Regular cardiac myocyte (primary cell): ENCODE measurements at places on chromosomes 1 and 21. TPM values are rescaled to one million over a fixed set of nuclear protein-coding genes. Genes with fewer than 3 reads are reported as not detected.

The SV2A gene
- 8.7 and 10.2 TPM in 2 replicates for total RNA-seq

The OXCT2 gene
- 0.96 and 1.7 TPM in 2 replicates for total RNA-seq

The HSD11B1 gene
- 0.77 and 6.8 TPM in 2 replicates for total RNA-seq

The CFHR1 gene
- total RNA-seq: 0.19 and 0.56 TPM in 2 replicates

The BARHL2 gene
- total RNA-seq: not detected in 2 replicates

The KLHDC7A gene
- under 0.01 TPM in 2 replicates for total RNA-seq

The GJB4 gene
- total RNA-seq: under 0.01 TPM in 1 of 2 replicates, not detected in the other

The LRRC7 gene
- total RNA-seq: under 0.01 TPM in 2 replicates

The SERPINC1 gene
- not detected in 2 replicates for total RNA-seq

The DNASE2B gene
- total RNA-seq: not detected in 2 replicates

The CADM3 gene
- 0.28 TPM in 1 of 2 replicates, not detected in the other for total RNA-seq

The CRYBG2 gene
- under 0.01 TPM in 1 of 2 replicates, not detected in the other for total RNA-seq

The KCTD3 gene
- 44.8 and 50.6 TPM in 2 replicates for total RNA-seq

The PRKAA2 gene
- total RNA-seq: 5.2 and 6.8 TPM in 2 replicates

The OR2L3 gene
- total RNA-seq: not detected in 2 replicates

The DISC1 gene
- total RNA-seq: 1.7 and 6.2 TPM in 2 replicates

The ZFP69 gene
- total RNA-seq: 2.8 and 3.3 TPM in 2 replicates

The NBPF4 gene
- not detected in 2 replicates for total RNA-seq

The SYT11 gene
- 46.0 and 59.5 TPM in 2 replicates for total RNA-seq

The SUSD4 gene
- under 0.01 TPM in 2 replicates for total RNA-seq

The RYR2 gene
- under 0.01 TPM in 1 of 2 replicates, not detected in the other for total RNA-seq

The CFAP107 gene
- not detected in 2 replicates for total RNA-seq

The AGMAT gene
- 1.7 and 2.7 TPM in 2 replicates for total RNA-seq

The BEND5 gene
- total RNA-seq: under 0.01 and 0.28 TPM in 2 replicates

The RXFP4 gene
- under 0.01 TPM in 1 of 2 replicates, not detected in the other for total RNA-seq

The ZSWIM5 gene
- 0.77 and 2.5 TPM in 2 replicates for total RNA-seq

The INAVA gene
- under 0.01 and 0.19 TPM in 2 replicates for total RNA-seq

The PHLDA3 gene
- 69.0 and 104 TPM in 2 replicates for total RNA-seq

The PRELP gene
- under 0.01 and 1.1 TPM in 2 replicates for total RNA-seq

The F13B gene
- under 0.01 TPM in 1 of 2 replicates, not detected in the other for total RNA-seq

The RTCA gene
- total RNA-seq: 52.7 and 64.4 TPM in 2 replicates

The DYRK3 gene
- total RNA-seq: 24.7 and 29.9 TPM in 2 replicates

The SLC45A1 gene
- 1.2 and 1.4 TPM in 2 replicates for total RNA-seq

The FAM20B gene
- total RNA-seq: 53.8 and 57.9 TPM in 2 replicates

The PODN gene
- total RNA-seq: 5.6 and 22.3 TPM in 2 replicates

The CD52 gene
- not detected in 2 replicates for total RNA-seq

The GJC2 gene
- 2.7 and 3.1 TPM in 2 replicates for total RNA-seq

The KRTAP19-4 gene
- total RNA-seq: not detected in 2 replicates

The CHI3L2 gene
- total RNA-seq: 1.5 and 20.9 TPM in 2 replicates
